Activated CD4-positive, alpha-beta T cell treated with anti-CD3 and anti-CD28 coated beads, Interleukin-2, Interleukin-4, amounts not matched to agents 100 ng/mL and 50 ng/mL, durations not matched to agents 16 hours and 8 hours (primary cell): ENCODE measurements at places on chromosomes 5 and 9.

- no peak for DNase-seq
These were observed 93.6 kb downstream of the TTLL11 start for GRCh38 chr9:121999556-121999955.

- no peak for DNase-seq
These were observed 42.9 kb downstream of the LURAP1L start for GRCh38 chr9:12817702-12818101.

GRCh38 chr5:79975422-79975821, 15.6 kb downstream of the MTX3 start:
- no peak for DNase-seq

DNA sequence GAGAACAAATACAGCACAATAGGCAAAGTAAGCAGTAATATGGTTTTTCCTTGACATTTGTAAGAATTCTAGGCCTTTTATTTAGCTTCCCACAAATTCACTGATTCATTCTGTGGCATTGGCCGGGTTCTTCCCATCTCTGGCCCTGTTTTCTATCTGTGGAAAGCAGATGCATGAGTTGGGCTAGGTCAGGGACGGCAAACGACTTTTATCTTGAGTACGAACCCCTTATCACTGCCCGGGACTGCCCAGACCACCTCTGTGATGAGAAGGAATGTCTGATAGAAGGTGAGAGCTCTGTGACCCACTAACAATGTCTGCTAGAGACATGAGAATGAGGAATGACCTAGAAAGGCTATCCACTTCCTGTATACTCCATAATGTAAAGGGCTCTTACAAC, 35.4 kb upstream of the ADAM19 start:
- no peak for DNase-seq

DNA sequence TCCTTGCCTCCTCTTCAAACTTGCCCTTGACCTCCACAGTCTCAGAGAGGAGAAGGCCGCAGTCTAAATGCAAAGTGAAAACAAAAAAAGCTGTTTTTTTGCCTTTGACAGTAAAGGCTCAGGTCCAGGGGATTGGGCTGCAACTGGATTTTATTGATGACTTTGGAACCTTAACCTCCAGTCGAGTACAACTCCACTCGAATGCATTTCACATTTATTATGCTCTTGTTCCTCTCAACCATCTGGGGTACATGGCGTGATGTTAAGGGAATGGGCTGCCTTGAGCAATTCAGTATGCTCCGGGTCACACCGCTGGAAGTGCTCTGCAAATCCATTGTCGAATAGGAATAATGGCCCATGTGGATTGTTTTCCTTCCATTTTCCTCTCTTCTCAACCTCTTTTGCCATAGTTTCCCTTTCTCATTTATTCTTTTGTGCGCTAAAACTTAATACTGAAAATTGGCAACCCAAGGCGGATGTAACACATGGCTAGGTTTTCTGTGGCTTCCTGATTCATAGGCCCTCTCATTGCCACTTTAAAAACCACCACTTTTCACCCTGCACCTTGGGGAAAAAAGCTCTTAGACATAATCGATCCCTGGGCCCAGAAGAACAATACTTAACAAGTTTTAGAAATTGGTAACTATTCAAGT, 34.3 kb downstream of the ITK start:
- DNase-seq = peak; percentile 73

GRCh38 chr9:122444041-122444733, 33.5 kb downstream of the OR1J1 start:
- no peak for DNase-seq

DNA sequence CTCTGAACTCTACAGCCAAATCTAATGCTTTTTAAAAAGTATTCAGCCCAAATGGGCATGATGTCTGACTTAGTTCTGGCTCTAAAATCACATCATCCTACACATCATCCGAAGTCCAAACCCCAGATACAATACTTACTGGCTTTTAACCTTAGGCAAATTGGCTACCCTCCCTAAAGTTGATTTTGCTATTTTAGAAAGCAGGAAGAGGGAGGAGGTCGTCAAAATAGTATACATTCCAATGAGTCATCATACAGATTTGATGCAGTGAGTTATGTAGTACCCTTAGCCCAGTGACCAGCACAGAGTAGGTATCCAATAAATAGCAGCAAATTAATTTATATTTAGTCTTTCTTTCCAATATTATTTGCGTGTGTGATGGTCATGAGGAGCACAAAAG, 582.0 kb upstream of the TUSC1 start:
- DNase-seq = no peak

GRCh38 chr5:28014779-28015178, 976.4 kb upstream of the CDH9 start:
- peak; percentile 9 for DNase-seq

DNA sequence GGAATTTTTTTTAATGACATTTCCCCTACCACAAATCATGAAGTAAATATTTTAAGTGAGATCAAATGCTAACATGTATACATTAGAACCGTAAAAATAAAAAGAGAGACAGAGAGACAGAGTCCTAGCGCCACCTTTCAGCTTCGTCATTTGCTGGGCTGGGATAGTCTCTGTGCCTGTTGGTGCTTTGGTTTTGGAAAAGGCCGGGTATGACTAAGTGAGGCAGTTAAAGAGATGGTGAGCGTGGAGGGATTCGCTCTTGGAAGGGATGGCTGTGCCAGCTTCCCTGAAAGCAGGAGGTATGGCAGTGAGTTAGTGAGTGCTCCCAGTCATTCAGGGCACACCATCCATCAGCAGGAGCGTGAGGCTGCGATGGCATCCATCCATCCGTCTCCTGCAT, 729.6 kb upstream of the WWC1 start:
- no peak for DNase-seq

- no peak for DNase-seq
These were observed 39.0 kb upstream of the CLPTM1L start for GRCh38 chr5:1383886-1384401.

DNA sequence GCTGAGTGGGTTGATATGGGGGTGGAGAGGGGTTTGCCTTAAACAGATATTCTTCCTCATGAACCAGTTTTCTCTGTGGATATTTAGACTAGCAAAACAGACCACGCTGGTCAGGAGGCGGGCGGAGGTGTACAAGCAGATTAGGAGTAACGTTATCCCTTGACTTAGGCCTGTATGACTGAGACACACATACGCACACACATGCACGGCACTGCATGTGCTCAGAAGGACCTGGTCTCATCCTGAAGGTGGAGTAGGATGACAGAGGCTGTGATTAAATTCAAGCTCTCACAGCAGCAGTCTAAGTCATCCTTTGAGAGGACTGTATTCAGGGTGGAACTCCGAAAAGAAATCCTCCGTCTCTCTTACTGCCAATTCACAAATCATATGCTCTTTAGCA, 209.7 kb downstream of the DIRAS2 start:
- DNase-seq = no peak

DNA sequence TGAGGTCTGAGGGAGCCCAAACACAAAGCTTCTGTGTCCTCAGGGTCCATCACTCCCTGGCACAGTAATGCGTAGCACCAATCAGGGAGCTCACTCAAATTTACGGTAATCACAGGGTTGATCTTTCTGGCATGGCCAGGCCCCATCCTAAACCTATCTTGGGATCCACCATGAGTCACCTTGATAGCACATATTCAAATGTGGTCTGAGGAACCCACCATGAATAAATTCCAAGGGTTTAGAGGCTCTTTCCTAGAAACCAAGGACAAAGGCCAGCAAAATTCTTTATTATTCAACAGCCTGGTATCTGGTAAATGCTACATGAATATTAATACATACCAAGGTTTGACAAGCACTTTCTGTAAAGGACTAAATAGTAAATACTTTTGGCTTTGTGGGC, 254.5 kb downstream of the TLR4 start:
- no peak for DNase-seq

- DNase-seq = peak; percentile 29
These were observed 4.2 kb downstream of the CARNMT1 start for GRCh38 chr9:75023846-75024245.

DNA sequence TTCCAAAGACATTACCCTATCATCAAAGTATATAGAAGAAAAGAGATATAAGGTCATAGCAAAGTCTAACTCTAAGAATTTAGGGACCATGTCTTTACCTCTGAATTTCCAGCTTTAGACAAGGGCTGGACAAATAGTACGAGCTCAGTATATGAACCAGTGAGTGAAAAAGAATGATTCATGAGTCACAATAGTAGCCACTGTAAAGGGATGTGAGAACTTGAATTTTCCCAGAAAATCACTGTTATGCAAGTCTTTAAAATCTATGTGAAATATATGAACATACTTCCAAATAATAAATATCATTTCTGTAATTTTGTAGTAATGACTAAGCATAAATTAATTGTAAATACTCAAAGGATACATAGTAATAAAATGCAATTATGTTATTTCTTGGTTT, 305.9 kb upstream of the PRR16 start:
- no peak for DNase-seq

- no peak for DNase-seq
These were observed 85.0 kb downstream of the FSTL4 start for GRCh38 chr5:133527311-133527710.

DNA sequence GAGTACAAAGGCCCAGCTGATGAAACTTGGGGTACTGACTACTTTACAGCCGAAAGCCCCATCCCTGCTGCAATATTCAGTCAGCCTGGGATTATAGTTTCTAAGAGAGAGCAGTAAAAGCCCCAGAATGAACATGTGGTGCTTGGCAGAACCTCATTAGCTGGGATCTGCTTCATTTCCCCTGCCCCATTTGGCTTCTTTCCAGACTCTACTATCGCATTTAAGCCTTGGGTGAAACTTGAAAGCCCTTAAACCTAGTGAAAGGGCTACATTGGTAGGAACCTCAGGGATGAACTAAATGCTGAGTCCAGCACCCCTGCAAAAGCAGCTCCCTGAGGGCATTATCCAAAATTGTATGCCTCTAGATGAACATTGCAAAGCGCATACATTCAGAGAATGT, 631.1 kb downstream of the ACTL7B start:
- no peak for DNase-seq

DNA sequence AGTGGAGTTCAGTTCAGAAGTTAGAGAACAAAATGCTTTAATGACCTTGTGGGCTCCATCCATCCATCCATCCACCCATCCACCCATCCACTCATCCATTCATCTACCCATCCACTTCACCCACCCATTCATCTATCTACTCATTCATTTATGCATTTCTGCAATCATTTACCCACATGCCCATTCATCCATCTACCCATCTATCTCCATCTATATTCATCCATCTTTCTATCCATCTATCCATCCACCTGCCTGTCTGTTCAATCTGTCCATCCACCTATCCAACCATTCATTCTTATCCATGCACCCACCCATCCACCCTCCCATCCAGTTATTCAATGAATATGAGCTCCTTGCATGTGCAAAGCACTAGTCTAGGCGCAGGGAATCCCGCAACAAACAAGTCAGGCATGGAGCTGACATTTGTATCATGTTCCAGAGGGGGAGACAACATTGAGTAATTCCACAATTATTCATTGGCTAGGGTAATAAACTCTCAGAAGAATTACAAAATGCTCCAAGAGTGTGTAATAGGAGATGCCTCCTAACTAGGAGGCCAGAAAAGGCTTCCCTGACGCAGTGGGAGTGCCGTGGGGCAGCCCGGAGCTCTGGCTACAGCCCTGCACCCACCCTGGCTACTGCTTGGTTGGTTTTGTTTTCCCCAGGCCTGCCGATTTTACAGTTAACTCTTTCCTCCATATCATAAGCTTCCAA, 211.2 kb downstream of the NXNL2 start:
- DNase-seq = no peak

DNA sequence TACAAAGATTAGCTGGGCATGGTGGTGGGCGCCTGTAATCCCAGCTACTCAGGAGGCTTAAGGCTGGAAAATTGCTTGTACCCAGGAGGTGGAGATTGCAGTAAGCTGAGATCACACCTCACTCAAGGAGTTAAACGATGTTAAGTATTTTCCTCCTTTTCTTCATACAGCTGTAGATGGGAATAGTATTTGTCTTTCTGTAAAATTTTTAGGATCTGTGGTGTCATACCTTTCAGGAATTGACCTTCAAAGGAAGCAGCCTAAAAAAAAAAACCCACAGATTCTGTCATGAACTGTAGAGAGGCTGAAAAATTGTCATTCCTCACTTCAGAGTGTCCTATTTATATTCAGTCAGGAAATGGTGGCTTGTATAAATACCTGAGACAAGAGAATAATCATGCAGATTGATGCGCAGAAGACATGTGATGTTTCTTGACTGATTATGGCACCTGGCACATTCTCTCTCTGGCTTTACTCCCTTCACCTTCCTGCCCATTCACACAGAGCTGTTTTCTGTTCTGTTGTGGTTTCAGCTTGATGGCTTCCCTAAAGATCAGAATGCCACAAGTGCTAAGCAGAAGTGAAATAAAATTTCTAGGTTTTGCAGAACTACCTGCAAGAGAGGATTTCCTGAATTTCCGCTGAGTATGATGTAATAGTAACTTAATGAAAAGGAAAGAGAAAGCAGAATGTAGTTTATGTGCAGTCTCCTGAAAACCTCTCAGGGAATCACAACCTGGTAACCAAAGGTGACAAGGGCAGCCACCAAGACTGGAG, 3.8 kb downstream of the IFNA1 start:
- DNase-seq = peak; percentile 2

DNA sequence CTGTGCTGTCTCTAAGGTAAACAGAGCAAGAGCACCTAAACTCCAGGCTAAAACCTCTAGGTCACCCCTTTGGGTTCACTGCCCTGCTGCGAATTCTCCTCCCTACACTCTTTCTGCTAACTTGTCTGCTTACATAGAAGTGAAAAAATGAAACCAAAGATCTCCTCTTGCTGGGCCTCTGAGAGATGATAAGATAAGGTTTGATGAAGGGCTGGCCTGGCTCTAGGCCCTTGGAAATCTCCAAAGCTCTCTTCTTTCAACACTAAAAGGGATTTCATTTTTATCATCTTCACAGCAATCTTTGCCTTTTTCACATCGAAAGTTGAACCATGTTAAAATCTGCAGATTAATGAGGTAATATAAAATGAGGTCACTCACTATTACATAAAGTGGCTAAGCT, 450.8 kb upstream of the TLE4 start:
- DNase-seq = no peak

GRCh38 chr9:19992556-19992955, 203.7 kb upstream of the SLC24A2 start:
- peak; percentile 27 for DNase-seq

- no peak for DNase-seq
These were observed 50.9 kb upstream of the EQTN start for GRCh38 chr9:27347889-27348288.

DNA sequence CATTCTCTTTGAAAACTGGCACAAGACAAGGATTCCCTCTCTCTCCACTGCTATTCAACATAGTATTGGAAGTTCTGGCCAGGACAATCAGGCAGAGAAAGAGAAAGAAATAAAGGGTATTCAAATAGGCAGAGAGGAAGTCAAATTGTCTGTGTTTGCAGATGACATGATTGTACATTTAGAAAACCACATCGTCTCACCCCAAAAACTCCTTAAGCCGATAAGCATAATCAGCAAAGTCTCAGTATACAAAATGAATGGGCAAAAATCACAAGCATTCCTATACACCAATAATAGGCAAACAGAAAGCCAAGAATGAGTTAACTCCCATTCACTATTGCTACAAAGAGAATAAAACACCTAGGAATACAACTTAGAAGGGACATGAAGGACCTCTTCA, 21.0 kb upstream of the EPB41L4A start:
- DNase-seq = no peak

GRCh38 chr9:73423891-73424290, 272.2 kb downstream of the ANXA1 start:
- no peak for DNase-seq

GRCh38 chr5:172956936-172957335, 2.3 kb upstream of the RPL26L1 start:
- DNase-seq = no peak
